ENCODE measurements at places on chromosomes 3 and 15.

- no peak for DNase-seq
Observed at GRCh38 chr3:190722181-190722905, 140.2 kb downstream of the GMNC start.

- peak; percentile 42 for DNase-seq
Observed at GRCh38 chr3:12046406-12046805, 42.2 kb downstream of the SYN2 start.

- no peak for DNase-seq
Observed at GRCh38 chr3:138509586-138509985, 75.2 kb downstream of the ESYT3 start.

GRCh38 chr3:126424039-126424717, 29.5 kb downstream of the CFAP100 start:
- peak; percentile 19 for DNase-seq

- no peak for DNase-seq
Observed at GRCh38 chr3:138907539-138907938, 39.4 kb downstream of the FOXL2 start.

- DNase-seq = no peak
Observed at GRCh38 chr3:136186846-136187245, 9.3 kb downstream of the MSL2 start.

DNA sequence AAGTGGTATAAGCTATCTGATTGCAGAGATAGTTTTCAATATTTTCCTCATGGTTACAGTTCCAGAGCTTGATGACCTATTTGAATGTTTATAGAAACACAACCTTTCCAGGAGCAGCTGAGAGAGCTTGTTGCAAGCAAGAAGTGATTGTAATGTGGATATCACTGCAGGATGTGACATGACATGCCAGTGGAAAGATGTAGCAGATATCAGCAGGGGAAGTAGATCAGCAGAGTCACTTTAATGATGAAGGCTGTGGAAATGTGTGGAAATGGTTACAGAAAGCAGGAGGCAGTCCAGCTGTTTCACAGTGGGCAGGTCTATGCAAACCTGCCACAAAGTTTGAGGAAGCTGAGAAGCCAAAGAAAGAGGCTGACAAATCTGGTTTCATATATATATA, 21.0 kb downstream of the TMEM158 start:
- no peak for DNase-seq

DNA sequence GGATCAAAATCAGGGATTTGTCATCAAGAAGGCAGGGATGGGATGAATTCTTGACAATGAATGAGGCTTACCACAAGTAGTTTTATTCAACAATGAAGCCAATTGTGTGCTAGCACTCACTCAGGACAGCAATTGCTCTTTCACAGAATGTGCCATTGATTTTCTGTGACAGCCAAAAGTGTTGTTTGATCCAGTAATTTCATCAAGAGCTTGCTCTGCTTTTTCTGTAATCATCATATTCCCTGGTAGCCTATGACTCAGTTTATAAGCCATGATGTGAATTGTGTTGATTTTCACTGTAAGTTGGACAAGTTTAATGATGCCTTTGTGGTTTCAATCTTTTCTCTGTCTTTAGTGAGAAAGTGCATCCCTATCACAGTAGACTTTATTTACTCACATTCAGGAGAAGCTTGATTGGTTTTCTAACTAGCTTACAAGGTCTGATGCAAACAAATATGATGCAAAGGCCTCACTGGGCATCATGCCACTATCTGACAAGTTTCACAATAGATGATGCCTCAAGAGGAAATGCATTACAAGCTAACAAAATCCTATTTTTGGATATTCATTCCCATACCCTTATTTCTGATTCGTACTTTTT, 13.6 kb upstream of the CSRNP1 start:
- no peak for DNase-seq

Data from SK-N-SH (cell line).